ENCODE measurements at places on chromosomes 16 and 17.

GRCh38 chr17:31061678-31062077 is 33.1 kb upstream of the NF1 start:
- no peak for DNase-seq

GRCh38 chr17:42107597-42108576 is 4.6 kb downstream of the DHX58 start:
- DNase-seq, result peak; percentile 91

DNA sequence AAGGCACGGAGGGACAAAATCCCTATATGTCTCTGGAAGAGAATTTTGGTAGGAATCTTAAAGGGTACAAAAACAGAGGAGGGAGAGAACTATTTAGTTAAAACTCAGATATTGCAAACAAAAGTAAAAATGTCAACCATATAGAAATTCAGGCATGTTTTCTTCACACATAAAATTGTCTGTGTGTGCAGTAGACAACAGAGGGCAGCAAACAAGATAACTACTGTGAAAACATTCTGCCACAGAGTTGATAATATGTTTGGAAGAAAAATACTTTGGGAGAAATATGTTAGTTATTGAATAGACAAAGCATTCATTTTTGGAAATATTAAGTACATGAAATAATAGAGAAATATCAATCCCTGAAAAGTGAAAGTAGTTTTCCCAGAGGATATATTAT is 56.2 kb downstream of the SNX11 start:
- no peak for DNase-seq

DNA sequence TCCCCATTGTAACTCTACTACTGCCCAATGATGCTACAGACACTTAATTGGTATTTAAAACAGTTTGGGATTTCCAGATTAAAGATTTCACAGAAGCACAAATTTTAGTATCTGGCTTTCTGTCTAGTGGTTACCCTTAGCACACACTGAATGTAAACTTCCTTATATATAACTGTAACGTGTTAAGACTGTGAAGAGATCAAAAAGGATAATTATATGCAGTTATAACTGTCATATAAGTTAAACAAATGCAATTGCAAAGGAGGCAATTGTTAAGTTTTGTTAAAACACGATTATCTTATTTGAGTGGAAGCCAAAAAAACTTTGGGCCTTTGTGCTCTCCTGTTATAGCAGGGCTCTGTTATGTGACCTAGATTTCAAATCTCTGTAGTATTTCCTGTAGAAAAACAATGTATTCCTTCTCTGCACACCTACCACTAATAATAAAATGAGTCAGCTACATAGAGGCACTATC is 147.9 kb downstream of the STXBP4 start:
- no peak for DNase-seq

GRCh38 chr17:50551433-50551815 is 4.5 kb downstream of the SPATA20 start:
- DNase-seq, result no peak
